ENCODE measurements at places on chromosomes 12 and 14.

DNA sequence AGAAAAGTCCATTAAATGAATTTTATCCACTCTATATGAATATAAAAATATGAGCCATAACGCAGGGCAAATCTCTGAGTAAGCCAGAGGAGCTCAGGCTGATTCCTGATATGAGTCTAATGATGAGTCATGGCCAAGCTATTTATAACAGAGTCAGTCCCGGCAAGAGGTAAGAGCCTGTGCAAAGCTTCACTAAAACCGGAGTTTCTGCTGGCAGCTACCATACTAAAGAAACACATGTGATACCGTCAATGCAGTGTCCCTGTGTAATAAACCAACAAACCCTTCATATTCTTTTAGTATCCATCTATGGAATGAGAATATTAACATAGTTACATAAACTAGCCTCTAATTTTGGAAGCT is 319.4 kb downstream of the KCNC2 start:
- peak; percentile 33 for DNase-seq

- DNase-seq = no peak
Measured at GRCh38 chr14:103115845-103116572, 7.3 kb upstream of the TNFAIP2 start.

GRCh38 chr12:129532707-129533499 is 370.9 kb downstream of the TMEM132D start:
- no peak for DNase-seq

GRCh38 chr14:68785534-68786490 is 7.1 kb downstream of the ZFP36L1 start:
- no peak for DNase-seq

GRCh38 chr12:107200394-107200793 is 107.0 kb upstream of the CRY1 start:
- DNase-seq = no peak

- peak; percentile 37 for DNase-seq
Measured at GRCh38 chr12:50057000-50057841, at the start of gene ASIC1. Gene ASIC1 (plus strand): TSS chr12:50057596. CDS start chr12:50058767, 1,171 bp downstream.

- no peak for DNase-seq
Measured at GRCh38 chr12:53424626-53425514, 1.2 kb downstream of the AMHR2 start.

- DNase-seq = no peak
Measured at GRCh38 chr12:51818566-51819300, 29.8 kb downstream of the FIGNL2 start.

DNA sequence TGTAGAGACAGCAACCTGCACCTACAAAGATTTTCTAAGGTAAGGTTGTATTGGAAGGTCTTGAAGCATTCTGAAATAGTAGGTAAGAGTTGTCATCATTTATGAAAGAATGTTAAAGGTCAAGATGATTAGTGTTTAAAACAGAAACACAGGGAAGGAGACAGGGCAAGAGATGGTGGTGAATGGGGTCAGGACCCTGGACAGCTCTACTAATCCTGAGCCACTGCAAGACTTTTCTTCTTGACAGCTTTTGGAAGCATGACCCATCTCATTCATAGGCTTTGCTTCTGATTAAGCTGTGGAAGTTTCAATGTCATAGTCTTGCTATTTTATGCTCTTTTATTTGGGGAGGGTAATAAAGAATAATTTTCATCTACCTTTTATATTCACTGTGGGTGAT is 75.5 kb upstream of the CAND1 start:
- peak; percentile 44 for DNase-seq

GRCh38 chr14:100304825-100305323 is 1.4 kb downstream of the SLC25A29 start:
- no peak for DNase-seq

GRCh38 chr12:12538535-12538934 is 24.1 kb downstream of the DUSP16 start:
- no peak for DNase-seq

GRCh38 chr12:68109444-68110217 is 49.9 kb downstream of the IFNG start:
- no peak for DNase-seq

DNA sequence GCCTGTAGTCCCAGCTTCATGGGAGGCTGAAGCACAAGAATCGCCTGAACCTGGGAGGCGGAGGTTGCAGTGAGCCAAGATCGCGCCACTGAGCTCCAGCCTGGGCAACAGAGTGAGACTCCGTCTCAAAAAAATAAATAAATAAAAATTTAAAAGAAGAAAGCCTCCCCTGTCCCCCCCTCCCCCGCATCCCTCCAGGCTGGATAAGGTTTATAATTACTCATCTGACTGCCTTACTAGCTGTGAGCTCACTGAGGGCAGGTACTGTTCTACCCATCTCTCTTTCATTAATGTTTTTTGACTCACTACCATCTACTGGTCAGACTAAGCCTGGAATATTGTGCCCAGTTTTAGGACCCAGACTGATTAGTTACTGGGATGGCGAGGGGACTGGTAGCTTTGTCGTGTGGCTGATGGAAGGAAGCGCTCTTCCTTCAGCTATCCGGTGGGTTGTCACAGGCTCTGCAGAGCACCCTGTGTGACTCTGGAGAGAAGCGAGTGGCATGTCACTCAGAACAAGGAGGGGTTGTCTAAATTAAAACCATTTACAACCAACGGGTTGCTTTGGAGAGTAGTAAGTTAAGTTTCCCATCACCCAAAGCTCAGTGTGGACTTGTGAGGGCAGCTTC is 16.9 kb downstream of the EVL start:
- no peak for DNase-seq

- DNase-seq = no peak
Measured at GRCh38 chr12:109765446-109765810, 51.8 kb downstream of the FAM222A start.

DNA sequence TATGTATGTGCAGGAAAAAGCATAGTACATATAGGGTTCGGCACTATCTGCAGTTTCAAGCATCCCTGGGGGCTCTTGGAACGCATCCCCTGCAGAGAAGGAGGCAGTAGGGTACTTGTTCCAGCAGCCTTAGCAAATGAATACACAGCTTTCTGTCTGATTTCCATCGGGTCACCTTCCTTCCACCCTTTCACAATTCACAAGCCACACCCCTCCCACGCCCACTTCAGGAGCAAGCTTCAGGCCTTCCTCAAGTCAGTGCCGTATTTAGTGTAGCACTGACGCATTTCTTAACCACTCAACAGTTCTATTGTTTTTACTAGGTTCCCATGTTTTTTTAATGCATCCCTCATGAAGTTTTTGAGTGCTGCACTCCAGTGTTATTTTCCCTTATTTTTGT is 64.2 kb downstream of the CLMN start:
- peak; percentile 38 for DNase-seq

- no peak for DNase-seq
Measured at GRCh38 chr14:80787876-80788275, 153.7 kb downstream of the CEP128 start.

DNA sequence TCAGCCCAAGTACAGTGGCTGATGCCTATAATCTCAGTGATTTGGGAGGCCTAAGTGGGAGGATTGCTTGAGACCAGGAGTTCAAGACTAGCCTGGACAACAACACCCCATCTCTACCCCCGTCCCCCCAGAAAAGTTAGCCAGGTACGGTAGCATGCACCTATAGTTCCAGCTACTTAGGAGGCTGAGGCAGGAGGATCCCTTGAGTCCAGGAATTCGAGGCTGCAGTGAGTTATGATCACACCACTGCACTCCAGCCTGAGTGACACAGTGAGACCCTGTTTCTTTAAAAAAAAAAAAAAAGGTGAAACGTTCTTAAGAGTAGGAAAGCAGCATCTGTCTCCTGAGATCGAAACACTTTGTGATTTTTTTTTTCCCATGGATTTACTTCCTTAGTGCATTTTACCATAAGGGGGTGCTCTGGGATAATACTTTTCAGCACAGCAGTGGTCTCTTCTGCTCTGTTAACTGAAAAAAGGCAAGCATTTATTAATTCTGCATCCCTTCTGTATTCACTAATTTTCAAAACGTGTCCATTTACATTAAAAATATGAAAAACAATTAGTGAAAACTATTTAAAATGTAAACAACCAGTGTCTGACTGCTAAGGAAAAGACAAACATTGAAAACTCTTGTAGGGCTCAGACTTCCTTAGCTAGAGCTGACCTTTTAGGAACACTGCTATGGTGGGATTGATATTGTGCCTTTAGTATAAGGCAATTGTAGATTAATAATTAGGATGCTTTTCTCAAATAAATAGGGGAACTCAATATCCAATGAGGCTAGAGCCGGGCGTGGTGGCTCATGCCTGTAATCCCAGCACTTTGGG is 31.2 kb upstream of the USP44 start:
- no peak for DNase-seq

DNA sequence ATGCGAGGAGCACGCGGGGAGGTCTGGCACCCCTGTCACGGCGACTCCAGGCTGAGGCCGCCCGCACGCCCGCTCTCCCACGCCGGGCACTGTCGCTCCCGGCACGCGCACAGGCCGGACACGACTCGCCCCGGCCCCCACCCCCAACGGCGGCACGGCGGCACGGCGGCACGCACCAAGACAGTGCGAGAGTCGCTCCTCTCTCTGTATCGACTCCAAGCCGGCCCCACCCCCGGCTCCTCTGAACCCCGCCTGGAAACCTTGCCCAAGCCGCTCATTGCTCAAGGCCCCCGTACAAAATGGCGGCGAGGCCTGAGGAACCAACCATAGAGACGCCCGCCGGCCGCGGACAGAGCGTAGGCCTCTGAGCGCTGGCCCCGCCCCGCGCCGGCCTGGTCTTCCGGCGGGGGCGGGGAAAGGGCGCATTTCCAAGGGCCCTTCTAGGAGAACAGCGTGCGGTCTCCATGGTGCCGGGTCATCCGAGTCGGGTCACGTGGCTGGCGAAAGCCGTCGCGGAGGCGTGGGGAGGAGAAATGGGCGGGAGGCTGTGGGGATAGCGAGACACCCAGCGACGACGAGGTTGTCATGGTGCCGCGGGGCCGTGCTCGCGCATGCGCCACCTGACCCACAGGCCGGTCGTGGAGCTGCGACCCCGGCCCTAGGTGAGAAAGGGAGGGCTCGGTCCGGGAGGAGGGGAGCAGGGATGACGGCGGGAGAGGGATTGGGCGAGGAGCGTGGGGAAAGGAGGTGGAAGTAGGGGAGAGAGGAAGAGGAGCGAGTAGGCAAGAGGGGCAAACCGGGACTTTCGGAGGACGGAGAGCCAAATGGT is at the start of gene CIPC:
Gene CIPC (plus strand): TSS at position 559 of the 829 bp plus-strand sequence. CDS start 7,451 bp downstream, outside the sequence.
- peak; percentile 95 for DNase-seq

GRCh38 chr12:123659996-123660727 is 10.8 kb upstream of the TCTN2 start:
- DNase-seq = no peak

DNA sequence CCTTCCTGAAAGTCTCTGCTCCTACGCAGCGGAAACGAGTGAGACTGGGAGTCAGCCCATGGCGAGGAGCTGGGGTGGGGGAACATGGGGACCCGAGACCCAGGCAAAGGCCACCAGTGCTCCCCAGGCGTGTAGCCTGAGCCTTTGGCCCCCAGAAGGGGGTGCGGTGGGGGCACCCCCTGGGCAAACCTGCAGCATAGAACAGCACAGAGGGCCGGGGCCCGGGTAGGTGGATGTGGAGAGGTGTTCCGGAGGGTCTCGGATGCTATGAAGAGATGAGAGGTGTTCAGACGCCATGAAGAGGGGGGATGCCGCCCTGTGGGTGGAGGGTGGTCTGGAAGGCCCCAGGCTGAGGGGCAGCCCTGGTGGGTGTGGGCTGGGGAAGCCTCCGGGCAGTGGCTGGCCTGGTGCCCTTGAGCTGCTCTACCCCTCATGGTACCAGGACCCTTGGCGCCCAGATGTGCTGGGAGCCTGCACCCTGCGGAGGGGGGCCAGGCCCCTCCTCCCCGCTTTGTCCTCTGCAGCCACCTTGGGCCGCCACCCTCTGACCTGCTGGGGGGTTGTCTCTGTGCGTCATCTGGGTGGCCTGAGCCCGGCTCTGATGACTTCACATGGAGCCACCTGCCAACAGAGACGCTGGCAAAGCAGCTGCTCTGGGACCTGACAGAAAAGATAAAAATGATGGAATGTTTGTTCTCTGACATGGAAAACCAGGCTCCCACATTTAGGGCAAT is 83.4 kb downstream of the KIF26A start:
- DNase-seq = no peak

GRCh38 chr14:71060274-71060673 is 153.0 kb downstream of the PCNX1 start:
- DNase-seq = no peak

GRCh38 chr12:107992870-107993451 is 136.1 kb upstream of the WSCD2 start:
- DNase-seq = peak; percentile 64

DNA sequence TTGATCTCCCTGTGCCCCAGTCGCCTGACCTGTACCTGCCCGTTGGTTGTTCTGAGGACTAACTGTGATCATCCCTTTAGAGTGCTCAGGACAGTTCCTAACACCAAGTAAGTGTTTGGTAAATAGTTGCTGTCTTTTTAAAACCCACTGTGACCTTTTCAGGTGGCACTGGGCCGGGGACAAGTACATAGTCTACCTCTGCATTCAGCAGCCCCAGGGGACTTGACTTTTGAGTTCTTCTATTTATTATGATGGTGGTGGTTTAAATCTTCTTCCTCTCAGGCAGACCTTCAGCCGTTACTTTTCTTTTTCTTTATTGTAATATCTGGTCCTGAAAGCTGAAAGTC is 38.8 kb downstream of the EVL start:
- no peak for DNase-seq

DNA sequence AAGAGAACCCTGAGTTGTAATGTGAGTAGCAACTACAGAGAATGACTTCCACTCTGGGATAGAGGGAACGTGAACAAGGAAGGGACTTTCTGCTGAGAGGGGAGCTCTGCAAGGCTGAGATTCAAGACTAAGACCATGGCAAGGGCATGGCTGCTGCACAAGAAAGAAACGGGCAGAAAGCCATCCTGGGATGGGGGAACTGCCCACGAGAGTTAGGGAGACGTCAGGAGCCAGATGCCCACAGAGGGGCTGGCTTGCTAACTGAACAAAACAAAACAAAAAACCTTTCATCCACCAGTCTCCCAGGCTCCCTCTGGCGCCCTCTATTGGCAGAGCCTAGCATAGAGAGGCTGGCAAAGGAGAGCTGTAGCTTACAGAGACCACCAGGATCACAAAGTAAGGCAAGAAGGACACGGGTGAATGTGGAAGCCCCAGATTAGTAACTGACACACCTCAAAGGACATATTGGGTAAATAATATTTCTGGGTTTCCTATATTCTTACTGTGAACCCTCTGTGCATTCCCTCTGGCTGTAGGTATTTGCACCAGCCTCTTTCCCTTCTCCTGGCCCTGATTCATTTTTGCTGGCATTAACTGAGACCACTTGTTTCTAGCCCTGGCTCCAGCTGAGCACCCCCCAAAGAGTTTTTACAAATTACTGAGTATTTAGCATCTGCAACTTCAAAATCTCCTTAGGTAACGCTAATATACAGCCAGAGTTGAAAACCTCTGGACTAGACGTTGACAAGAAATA is 338.3 kb downstream of the EMP1 start:
- DNase-seq = peak; percentile 63
